Activated B cell treated with CpG ODN at 0.5 μM for 24 hours (primary cell): ENCODE measurements at places on chromosomes 2 and 18. TPM values are rescaled to one million over a fixed set of nuclear protein-coding genes. Genes with fewer than 3 reads are reported as not detected.

GRCh38 chr18:25351280-25351775, 638 bp downstream of the ZNF521 start:
- DNase-seq = no peak

- DNase-seq = no peak
Measured at GRCh38 chr2:199985625-199986207, 30.3 kb downstream of the MAIP1 start.

DNA sequence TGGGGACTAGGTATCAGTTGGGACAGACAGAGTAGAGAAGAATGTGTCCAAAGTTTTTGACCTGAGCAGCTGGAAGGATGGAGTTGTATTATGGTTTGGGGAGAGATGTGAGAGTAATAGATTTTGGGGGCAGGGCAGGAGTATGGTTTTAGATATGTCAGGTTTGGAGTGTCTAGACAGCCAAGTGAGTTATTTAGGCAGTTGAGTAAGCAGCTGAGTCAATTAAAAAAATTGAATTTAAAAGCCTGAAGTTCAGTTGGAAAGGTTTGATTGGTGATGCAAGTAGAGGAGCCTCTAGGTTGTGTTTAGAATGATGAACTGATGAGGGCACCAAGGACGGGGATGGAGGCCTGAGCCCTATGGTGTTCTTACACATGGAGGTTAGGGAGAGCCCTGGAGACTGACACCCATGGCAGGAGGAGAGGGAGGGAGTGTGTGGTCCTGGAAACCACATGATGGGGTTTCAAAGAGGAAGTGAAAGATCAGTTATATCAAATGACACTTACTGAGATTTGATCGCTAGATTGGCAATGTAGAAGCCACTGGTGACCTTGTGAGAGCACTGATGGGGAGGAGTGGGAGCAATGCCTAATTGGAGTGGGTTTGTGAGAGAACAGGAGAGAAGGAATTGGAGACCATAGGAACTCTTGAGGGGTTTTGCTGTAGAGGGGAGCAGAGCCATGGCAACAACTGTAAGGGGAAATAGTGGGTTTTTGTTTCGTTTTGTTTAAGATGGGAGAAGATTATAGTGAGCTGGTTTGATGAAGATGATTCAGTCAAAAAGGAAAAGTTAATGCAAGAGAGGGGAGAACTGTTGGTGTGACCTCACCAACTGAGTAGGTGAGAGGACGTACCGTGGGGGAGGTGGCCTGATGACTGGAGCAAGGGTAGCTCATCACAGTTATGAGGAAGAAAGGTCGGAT, 10.3 kb downstream of the ITGA6 start:
- DNase-seq = no peak

DNA sequence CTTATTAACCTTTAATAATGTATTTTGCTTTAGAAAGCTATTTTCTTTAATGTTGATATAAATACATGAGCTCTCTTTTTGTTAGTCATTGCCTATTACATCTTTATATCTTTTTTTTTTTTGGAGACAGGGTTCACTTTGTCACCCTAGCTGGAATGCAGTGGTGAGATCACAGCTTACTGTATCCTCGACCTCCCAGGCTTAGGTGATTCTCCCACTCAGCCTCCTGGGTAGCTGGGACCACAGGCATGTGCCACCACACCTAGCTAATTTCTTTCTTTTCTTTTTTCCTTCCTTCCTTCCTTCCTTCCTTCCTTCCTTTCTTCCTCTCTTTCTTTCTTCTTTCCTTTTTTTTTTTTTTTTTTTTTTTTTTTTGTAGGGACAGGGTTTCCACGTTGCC, 15.4 kb downstream of the NAB1 start:
- DNase-seq = no peak

DNA sequence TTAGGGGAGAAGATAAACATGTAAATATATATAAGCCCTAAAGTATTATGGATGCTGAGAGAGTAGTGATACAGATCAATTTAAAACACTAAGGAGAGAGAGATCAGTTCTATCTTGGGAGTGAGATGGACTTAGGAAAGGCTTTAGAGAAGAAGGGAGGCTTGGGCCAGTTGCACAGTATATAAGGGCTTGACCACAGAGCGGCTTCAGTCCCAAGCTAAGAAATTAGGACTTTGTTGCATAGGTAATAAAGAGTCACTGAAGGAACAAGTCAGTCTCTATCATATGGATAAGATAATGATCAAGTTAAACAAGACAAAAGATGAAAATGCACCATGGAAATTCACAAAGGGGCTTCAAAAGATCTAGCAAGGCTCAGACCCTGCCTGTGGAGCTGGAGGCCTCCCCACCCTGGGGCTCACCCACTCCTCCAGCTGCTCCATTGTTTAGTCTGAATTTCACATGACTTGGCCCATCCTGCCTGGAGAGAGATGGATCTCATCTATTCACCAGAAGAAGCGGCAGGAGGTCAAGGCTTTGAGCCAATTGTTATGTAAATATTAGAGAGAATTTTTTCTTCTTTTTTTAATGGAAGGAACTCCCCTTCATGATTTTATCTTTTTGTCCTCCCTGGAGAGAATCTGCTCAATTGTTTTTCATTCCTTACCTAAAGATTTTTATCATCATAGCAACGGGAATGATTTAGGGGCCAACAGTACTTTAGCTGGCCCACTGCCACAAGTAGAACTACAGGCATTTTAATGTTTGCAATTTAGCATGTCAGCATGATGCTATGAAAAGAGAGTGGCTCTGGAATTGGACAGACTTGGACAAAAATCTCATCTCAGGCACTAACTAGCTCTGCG, 44.0 kb downstream of the GYPC start:
- no peak for DNase-seq

SCN2A gene
- total RNA-seq = 0.16 TPM in 1 of 2 replicates, not detected in the other

MAP2 gene
- 1.4 and 1.9 TPM in 2 replicates for total RNA-seq

GRP gene
- total RNA-seq = not detected in 2 replicates

NFATC1 gene
- 49.0 and 52.6 TPM in 2 replicates for total RNA-seq

CD8A gene
- total RNA-seq = 0.18 and 0.24 TPM in 2 replicates

PLB1 gene
- total RNA-seq = 0.05 and 0.64 TPM in 2 replicates

CHRND gene
- total RNA-seq = not detected in 2 replicates
